ENCODE measurements at places on chromosomes 4 and X.

- DNase-seq = no peak
Observed at GRCh38 chrX:150361777-150362351, 1.3 kb upstream of the MAMLD1 start.

DNA sequence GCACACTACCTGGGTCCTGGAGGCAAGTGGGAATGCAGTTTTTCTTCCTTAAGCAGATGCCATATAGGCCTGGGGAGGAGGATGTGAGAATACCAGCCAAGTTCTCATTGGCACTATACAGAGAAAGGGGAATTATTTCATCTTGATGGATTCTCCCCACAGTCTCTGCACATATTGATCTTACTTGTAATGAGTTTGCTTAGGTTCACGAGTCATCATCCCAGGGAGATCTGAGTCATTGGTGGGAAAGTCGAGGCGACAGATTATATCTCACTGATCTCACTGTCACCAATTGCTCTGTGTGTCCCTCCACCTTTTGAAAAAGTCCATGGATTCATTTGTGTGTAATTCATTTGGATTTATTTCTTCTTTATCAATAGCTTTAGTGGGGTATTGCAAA lies 156.8 kb downstream of the AR start:
- DNase-seq = no peak

GRCh38 chrX:131791608-131792355 lies 231.3 kb upstream of the STK26 start:
- no peak for DNase-seq

DNA sequence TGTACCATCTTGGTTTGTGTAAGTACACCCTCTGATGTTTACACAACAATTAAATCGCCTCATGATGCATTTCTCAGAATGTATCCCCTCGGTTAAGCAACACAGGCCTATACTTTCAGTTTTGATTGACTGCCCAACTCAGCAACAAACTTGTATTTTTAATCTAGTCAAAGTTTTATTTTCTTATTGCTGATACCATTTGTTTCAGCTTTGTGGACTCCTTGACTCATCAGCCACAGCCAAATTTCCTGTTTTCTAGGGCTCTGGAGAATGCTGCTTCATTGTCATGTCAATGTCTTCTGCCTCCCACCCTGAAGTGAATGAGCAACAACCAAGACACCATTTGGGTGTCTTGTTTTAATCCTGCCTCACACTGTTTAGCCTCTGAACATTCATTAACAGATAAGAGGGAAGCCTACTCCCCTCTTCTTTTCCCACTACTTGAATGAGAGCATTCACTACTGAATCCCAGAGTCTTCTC lies 14.0 kb downstream of the BBS12 start:
- DNase-seq = no peak

- DNase-seq = no peak
Observed at GRCh38 chrX:154084449-154085300, 12.8 kb downstream of the MECP2 start.

GRCh38 chr4:99002279-99002678 lies 6.8 kb downstream of the METAP1 start:
- no peak for DNase-seq

DNA sequence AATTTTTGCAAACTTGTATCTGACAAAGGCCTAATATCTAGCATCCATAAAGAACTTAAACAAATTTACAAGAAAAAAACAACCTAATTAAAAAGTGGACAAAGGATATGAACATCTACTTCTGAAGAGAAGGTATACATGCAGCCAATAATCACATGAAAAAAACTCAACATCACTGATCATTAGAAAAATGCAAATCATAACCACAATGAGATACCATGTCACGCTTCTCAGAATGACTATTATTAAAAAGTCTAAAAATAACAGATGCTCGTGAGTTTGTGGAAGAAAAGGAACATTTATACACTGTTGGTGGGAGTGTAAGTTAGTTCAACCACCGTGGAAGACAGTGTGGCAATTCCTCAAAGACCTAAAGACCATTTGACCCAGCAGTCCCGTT lies 24.0 kb downstream of the CEP44 start:
- no peak for DNase-seq

GRCh38 chr4:110503270-110504083 lies 27.5 kb downstream of the ENPEP start:
- no peak for DNase-seq

DNA sequence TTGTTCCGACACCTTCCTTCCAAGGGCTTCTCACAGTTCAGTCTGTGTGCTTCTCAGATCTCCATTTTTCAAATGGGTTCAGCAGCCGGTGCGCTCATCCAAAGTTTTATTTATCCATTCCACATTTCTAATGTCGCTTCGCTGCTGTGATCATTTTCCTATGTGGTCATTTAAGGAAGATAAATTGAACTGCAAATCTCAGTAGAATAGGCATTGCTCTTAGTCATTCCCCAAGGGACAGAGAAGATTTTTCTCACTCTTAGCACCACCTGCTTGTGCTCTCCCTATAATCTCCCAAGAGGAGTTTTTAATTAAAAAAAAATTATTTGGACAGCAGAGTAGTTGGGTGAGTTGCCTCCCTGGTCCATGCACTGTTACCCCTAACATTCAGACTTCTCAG lies 278.9 kb upstream of the GATB start:
- DNase-seq = no peak

- no peak for DNase-seq
Observed at GRCh38 chr4:53186714-53187358, 179.0 kb downstream of the SCFD2 start.

- no peak for DNase-seq
Observed at GRCh38 chr4:7253837-7254236, 61.5 kb downstream of the SORCS2 start.

- DNase-seq = no peak
Observed at GRCh38 chrX:11351375-11352295, 58.4 kb downstream of the AMELX start.

- no peak for DNase-seq
Observed at GRCh38 chr4:179353786-179354185, 1911.5 kb upstream of the AGA start.
